Stimulated activated CD4-positive, alpha-beta T cell treated with anti-CD3 and anti-CD28 coated beads, TNF-alpha, amount 100 ng/mL, for 1 hour (primary cell): ENCODE measurements at places on chromosomes 2 and 18.

DNA sequence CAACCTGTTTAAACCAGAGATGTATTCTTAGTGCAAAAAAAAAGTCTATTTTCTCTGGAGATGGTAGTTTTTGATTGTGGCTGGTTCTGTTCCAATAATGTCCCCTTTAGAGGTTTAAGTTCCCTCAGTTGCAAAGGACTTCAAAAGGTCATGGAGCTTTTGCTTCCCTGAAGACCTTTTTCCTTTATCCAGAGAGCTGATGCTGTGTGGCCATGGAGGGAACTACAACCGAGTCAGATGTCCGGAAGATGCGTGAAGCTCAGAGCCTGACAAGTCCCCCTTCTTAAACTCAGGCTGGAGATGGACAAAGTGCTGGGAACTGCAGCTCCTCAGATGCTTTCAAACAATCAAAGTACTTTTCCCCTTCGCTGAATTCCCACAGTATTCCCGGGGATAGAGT lies 176.1 kb downstream of the TMEM18 start:
- no peak for DNase-seq

- no peak for DNase-seq
These were observed 8.3 kb downstream of the PRKAG3 start for GRCh38 chr2:218823196-218823855.

GRCh38 chr2:187842978-187843847 lies 289.0 kb upstream of the TFPI start:
- no peak for DNase-seq

- DNase-seq, result no peak
These were observed 46.5 kb downstream of the RAB10 start for GRCh38 chr2:26080356-26080755.

GRCh38 chr2:177295484-177295883 lies 31.0 kb upstream of the NFE2L2 start:
- DNase-seq, result no peak

GRCh38 chr2:7237466-7237865 lies 320.3 kb downstream of the RNF144A start:
- no peak for DNase-seq

GRCh38 chr2:218748741-218749441 lies 33.1 kb upstream of the CYP27A1 start:
- DNase-seq, result no peak
